ENCODE measurements at places on chromosomes 16 and 17.
A peak's percentile ranks its signal among the peaks of the same experiment; 100 is the strongest.

GRCh38 chr17:68740555-68741447, 139.6 kb upstream of the FAM20A start:
- H3K36me3 ChIP-seq, result no peaks in the 10 kb centered on the region
- H3K4me3 ChIP-seq, result no peak overlapping the region
- no peak overlapping the region for H3K27ac ChIP-seq

DNA sequence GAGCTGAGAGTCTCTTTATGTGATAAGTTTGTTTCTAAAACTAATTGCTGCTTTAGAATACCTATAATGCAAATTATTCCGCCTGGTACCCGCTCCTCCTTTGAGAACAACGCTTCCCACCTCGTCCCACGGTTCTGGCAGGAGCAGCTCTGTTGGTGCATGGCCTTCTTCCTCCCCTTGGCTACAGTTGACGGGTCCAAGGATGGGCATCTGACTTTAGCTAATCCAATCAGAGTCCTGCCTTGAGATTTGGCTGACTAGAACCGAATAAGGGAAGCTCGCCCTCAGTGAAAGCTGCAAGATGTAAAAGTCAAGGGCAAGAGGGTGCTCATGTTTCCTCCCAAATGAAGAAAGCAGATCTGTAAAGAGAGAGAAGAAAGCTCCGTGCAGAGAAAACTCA, 481.3 kb downstream of the SLC39A11 start:
- no peak overlapping the region for H3K27ac ChIP-seq
- H3K4me1 ChIP-seq, result no peaks in the 10 kb centered on the region
- peaks cover 5% of the 10 kb centered on the region for H3K27me3 ChIP-seq
- H3K4me3 ChIP-seq, result no peak overlapping the region
- peaks cover 5% of the 10 kb centered on the region for H3K36me3 ChIP-seq

DNA sequence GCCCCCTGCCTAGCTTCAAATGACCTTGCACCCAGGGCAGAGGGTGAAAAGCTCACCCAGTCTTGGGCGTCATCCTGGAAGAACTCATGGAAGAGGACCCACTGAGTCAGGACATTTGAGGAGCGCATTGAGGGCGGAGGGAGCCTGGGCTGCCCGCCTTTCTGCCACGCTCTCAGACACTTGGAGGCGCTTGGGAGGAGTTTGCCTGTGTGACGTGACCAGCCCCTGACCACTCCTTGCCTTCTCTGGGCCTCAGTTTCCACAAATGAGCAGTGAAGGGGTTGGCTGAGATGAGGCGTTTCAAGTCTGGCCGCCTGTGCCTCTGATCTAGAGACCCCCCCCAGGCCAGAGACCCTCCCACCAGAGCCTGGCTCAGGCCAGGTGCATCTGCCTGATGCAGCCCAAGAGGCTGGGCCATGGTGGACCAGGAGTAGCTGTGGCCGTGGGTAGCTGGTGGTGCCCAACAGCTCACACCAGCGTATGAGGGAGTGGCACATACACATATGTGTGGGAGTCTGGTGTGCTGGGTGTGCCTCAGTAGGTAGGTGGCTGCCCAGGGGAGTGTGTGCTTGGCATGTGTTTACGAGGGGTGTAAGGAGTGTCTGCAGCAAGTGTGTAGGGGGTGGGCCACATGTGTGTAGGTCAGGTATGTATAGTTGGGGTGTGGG, 80.2 kb upstream of the TOB1 start:
- no peaks in the 10 kb centered on the region for H3K27me3 ChIP-seq
- DNase-seq, result no peak
- H3K4me1 ChIP-seq, result peaks cover 30% of the 10 kb centered on the region
- no peak overlapping the region for H3K4me3 ChIP-seq
- H3K27ac ChIP-seq, result peak overlapping the region; percentile 1
- H3K36me3 ChIP-seq, result no peaks in the 10 kb centered on the region

- H3K27me3 ChIP-seq, result no peaks in the 10 kb centered on the region
- peaks cover 42% of the 10 kb centered on the region for H3K36me3 ChIP-seq
- peaks cover 8% of the 10 kb centered on the region for H3K4me1 ChIP-seq
- no peak overlapping the region for H3K27ac ChIP-seq
- no peak overlapping the region for H3K4me3 ChIP-seq
Measured at GRCh38 chr16:47448830-47449575, 11.9 kb downstream of the ITFG1 start.

- H3K36me3 ChIP-seq, result no peaks in the 10 kb centered on the region
- no peaks in the 10 kb centered on the region for H3K4me1 ChIP-seq
- DNase-seq, result no peak
Measured at GRCh38 chr17:71593078-71593477, 527.7 kb upstream of the SOX9 start.
